ENCODE measurements at places on chromosomes 2 and 18.

DNA sequence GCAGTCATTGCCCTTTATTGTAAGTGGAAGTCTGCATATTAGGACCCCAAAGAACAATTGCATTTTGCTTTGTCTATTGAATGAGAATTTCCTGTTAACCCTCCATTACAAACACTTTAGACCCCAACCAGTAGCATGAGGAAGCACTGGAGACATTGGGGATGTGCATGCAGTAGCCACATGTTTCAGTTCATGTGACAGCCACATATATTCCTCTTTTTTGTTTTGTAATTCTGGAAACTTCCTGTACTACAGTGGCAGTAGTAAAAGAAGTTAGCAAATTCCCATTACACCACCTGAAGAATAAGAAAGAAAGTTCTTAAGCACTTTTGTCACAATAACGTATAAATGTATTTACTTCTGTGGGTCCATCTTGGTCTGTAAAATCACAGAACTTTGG is 281.1 kb upstream of the SLC14A2 start:
- no peak for DNase-seq

DNA sequence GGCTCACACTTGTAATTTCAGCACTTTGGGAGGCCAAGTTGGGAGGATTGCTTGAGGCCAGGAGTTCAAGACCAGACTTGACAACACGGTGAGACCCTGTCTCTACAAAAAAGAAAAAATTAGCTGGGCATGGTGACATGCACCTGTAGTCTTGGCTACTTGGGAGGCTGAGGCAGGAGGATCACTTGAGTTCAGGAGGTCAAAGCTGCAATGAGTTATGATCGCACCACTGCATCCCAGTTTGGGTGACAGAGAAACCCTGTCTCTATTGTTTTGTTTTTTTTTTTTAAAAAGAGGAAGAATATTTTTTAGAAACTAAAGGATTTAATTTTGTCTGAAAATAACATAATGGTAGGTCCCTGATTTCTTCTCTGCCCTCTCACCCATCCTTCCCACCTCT is 79.4 kb upstream of the TMEM200C start:
- DNase-seq = no peak

- DNase-seq = no peak
Observed at GRCh38 chr18:76356666-76357065, 138.4 kb downstream of the ZNF516 start.

DNA sequence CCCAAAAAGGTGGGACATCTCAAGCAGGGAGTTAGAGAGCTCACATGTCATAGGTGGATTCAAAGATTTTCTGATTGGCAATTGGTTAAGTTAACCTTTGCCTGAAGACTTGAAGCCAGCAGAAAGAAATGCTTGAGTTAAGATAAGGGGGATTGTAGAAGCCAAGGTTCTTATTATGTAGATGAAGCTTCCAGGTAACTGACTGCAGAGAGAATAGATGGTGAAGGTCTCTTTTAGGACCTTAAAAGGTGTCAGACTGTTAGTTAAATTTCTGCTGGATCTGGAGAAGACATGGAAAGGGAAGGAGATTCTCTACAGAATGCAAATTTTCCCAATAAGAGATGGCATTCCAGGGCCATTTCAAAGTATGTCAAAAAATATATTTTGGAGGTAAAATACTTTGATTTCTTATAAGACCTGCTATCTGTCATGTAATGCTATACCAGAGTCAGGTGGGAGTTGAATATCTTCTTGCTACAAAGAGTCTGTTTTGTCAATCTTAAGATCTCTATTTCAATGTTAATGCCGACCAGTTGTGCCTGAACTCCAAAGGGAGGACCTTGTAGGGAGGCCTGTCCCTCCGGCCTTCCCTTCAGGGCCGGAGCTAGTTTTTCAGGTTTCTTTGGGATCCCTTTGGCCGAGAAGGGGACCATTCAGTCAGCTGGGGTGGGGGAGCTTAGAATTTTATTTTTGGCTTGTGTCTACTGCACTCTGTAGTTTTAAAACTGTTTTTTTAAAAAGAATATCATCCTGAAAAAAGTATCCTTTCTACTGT is 280.6 kb downstream of the PTGR3 start:
- DNase-seq = no peak

GRCh38 chr2:120456867-120457266 is 110.9 kb downstream of the INHBB start:
- DNase-seq = no peak

DNA sequence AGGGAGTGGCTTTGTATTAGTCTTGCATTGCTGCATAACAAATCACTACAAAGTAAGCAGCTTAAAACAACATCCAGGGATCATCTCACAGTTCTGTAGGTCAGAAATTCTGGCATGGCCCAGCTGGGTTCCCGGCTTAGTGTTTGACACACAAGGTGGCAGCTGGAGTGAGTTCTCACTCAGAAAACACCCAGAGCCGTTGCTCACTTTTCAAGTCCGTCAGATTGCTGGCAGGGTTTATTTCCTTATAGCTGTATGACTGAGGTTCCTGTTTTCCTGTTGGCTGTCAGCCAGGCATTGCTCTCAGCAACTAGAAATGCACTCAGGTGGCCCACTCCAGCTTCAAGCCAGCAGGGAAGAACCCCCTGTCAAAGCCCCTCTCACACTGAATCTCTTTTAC is 324.1 kb downstream of the CCDC178 start:
- no peak for DNase-seq

DNA sequence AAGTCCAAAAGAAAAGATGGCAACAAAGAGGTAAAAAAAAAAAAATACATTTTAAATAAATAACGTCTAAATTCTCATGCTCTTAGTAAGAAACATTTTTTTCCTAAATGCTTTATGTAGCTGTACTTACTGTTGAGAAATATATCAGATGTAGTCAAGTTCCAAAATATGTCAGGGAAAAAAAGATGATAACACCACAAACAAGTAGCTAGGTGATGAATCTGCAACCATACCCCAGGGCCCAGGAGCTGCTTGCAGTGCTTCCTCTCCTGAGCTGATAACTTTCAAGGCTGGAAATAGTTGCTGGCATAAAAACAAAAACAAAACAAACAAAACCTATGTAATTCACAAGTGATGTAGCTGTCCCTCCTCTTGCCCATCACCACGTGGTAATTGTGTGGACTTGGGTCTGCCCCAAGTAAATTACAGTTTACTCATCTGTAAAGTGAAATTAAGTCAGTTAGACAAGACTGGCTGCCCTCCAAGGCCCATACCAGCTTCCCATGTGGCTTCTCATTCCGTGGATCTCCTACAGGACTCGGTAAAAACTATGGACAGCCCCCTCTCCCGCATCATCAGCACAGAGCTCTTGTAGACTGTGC is 82.6 kb downstream of the SP100 start:
- DNase-seq = no peak

DNA sequence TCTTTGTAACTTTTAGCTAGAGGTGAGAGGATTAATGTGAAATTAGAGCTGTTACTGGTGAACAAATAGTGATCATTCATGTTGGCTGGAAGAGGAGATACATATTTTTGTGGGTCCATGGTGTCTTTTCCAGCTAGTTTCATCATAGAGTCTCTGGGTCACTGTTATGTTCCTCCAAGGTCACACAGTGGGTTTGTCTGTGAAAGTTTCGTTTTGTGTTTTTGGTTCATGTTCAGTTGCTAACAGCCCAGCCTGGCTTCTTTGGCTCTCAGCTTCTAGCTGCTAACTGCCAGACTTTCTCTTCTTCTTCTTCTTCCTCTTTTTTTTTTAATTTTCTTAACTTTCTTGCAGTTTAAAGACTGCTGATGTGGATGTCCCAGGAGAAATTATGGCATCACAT is 480.0 kb upstream of the SYT4 start:
- no peak for DNase-seq

DNA sequence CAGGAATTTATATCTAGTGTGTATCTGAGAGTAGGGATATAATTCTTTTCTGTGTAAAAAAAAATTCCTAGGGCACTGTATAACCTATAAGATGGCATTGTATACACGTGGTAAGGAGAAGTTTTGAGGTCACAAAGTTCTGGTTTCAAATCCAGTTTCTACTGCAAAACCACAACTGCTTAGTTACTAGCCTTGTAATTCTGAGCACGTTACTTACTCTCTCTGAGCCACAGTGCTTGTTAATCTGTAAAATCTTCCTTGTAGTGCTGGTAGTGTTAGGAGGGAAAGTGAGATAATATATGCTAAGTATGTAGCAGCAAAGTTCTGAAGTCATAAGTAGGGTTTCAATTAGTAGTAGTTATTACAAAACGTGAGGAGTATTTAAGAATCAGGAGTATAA is 175.4 kb downstream of the SATB2 start:
- no peak for DNase-seq

- no peak for DNase-seq
Observed at GRCh38 chr2:189232759-189233406, 53.3 kb upstream of the COL5A2 start.

GRCh38 chr2:233349005-233349998 is 5.0 kb upstream of the DGKD start:
- DNase-seq = no peak

DNA sequence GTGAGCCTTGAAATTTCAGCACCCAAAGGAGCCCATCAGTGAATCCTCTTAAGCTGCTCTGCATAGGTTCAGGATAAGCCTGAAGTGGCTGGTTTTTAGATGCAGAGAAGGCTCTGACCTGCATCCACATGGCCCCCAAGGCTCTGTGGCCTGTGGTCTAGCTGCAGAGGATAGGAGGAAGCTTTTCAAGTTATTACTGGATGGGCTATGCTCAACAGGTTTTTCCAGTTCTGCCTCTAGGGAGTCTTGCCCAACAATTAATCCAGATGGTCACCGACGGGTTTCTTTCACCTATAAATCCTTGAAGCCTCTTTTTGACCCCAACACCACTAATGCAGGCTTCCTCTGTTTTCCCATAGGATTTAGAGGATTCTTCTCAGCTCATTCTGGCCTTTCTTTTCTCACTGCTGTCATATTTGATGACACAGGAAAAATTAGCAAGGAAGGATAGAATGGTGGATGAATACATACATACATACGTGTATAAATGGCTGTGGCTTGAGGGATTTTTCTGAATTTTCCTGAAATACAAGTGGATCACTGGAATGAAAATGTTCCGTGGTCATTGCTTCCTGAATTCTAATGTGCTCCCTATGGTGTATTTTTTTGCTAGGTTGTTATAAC is 52.2 kb upstream of the BCL2L11 start:
- DNase-seq = no peak

DNA sequence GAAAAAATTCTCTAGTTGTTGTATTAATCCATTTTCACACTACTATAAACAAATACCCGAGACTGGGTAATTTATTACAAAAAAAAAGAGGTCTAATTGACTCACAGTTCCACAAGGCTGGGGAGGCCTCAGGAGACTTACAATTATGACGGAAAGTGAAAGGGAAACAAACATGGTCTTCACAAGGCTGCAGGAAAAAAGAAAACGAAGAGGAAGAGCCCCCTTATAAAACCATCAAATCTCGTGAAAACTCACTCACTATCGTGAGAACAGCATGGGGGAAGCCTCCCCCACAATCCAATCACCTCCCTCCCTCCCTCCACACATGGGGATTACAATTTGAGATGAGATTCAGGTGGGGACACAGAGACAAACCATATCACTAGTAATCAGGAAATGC is 61.7 kb upstream of the SPTBN1 start:
- DNase-seq = no peak

DNA sequence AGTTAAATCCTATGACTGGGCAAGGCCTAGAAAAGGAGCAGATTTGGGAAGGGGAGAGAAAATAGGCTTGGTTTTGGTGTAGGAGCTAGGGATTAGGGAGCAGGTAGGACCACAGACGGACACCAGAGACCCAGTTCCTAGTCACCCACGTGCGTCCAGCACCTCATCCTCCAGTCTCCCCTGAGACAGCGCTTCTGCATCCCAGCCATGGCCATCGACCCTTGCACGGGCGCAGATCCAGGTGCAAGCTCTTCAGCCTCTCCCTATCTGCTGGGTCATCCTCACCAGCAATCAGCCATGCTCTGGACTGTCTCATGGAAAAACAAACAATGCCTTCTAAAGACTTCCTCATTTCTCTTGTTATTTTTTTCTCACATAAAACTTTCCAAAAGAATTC is 246.8 kb upstream of the RAB6C start:
- no peak for DNase-seq

DNA sequence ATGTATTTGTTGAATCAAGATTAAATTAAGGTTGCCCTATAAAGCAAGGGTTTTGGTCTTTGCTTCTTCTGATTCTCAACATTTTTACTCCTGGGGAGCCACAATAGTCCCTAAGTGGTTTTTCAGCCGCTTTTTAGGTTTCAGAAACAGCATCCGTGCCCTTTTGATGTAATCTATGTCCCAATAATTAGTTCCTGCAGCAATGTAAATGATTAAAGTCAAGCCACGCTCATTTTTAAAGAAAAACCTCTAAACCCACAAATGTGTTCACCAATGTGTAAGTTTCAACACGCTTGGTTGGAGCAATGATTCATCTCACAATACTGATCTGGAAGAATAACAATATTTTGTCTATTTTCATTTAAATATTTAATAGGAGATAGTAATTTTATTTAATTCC is 5.6 kb downstream of the ARL4C start:
- DNase-seq = no peak

DNA sequence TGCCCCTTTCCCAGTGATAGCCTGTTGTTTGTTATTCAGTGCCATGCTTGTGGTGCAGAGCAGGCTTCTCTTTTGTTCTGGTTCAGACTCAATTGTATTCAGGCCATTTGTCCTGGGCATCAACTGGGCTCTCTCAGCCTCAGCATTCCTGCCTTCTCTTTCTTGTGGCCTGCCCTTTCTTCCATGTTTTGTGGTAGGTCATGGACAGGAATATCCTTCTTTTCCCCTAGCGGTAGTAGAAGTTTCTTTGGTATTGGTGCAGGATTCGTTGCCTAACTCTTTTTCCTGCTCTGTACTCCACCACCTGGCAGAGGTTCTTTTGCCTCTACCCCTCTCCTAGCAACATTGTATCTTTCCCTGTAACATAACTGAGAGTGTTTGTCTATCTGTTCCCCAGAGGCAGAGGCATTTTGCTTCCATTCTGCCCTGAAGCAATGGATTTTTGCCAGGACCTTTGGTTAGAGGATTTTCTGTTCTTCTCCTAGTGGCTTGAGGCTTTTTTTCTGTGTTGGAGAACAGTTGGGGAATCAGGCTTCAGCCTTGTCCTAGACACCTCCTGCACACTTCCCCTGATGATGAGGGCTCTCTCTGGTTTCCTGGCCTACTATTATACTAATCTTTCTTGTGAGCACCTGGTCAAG is 68.5 kb downstream of the NCOA1 start:
- no peak for DNase-seq

DNA sequence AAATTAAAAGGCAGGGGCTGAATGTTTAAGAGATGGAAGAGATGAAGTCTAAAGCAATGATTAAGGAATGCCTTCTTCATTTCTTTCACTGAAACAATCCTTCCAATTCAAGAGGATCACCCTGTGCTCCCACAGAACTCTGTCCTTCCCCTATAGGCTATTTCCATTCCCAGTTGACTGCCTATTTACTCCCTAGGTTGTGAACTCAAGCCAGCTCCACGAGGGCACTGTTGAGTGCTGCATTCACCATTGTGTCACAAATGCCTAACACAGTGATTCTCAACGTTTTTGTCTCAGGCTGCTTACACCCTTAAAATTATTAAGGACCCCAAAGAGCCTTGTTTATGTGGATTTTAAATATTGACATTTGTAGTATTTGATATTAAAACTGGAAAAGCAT is 112.4 kb downstream of the AOX1 start:
- DNase-seq = no peak

- DNase-seq = no peak
Observed at GRCh38 chr2:102704531-102704930, 57.3 kb upstream of the TMEM182 start.
